ENCODE measurements at places on chromosomes 6 and 20. TPM values are rescaled to one million over a fixed set of nuclear protein-coding genes. Genes with fewer than 3 reads are reported as not detected.
A peak's percentile ranks its signal among the peaks of the same experiment; 100 is the strongest.

- no peak for DNase-seq
Observed at GRCh38 chr20:24851346-24852019, 97.6 kb upstream of the CST7 start.

- DNase-seq: no peak
Observed at GRCh38 chr6:116533233-116533957, 12.1 kb downstream of the TRAPPC3L start.

- DNase-seq: no peak
Observed at GRCh38 chr6:3454273-3455010, 2.4 kb downstream of the SLC22A23 start.

DNA sequence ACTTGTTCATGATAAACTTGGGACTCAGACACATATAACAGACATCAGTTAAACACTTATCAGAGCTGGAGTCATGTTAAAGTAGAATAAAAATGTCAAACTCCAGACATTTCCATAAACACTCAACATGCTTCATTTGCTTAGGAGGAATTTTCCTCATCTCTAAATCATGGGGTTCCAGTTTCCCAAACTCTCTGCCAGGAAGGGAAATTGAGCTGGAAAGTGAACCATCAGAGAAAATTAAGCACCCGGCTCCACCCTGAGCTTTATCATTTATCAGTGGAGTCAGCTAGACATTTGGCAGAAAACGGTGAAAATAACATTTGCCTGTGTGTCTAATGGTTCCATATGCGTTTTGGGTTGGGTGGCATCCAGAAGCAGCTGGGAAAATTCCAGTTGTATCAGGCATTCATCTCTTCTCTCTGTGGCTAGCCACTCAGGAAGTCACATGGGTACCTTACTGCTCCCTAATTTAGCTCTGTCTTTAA, 25.3 kb upstream of the ZNFX1 start:
- peak; percentile 81 for DNase-seq

- DNase-seq: no peak
Observed at GRCh38 chr6:121645100-121645745, 209.8 kb downstream of the GJA1 start.

DNA sequence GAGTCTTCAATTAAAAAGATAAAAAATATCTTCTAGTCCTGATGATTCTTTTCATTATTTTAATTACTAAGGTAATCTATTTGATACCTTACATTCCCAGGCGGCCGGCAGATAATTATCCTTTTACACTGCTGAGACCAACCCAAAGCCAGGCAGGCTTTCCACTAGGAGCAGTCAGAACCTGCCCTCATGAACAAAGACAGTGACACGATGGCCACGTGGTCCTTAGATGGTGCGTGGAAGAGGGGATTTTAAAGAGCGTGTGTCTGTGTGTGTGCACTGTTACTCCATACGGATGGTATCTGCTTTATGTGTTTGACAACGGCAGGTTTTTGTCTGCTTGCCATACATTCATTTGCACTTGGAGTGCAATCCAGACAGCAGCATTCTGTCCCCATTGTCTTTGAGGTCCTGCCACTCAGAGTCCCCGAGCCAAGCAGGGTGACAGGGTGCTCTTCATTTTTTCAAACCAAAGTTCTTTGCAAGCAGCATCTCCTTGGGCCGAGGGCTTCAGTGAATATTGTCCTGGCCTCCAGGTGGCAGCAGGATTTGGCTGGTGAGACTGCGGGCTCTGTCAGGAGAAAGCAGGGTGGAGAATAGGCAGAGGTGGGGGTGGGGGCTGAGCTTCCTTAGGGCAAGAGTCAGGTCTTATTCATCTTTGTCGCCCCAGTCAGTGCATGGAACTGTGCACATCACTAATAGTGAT, 260.5 kb downstream of the NRN1 start:
- no peak for DNase-seq

DNA sequence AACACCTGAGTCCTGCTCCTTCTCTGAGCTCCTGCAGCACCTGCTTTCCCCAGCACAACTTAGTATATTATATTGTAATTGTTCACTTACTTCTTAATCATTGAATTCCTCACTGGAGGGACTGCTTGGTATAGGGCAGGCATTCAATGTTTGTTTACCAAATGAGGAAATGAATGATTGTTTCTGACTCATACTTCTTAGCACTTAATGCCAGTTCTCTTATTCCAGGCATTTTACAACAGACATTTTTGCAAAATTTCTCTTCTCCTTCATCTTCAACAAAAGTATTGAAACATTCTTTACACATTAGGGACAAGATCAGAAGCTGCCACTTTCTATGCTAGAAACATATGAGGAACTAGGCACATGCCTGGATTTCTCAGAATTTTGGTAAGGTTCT, 119.4 kb downstream of the TBX18 start:
- no peak for DNase-seq

DNA sequence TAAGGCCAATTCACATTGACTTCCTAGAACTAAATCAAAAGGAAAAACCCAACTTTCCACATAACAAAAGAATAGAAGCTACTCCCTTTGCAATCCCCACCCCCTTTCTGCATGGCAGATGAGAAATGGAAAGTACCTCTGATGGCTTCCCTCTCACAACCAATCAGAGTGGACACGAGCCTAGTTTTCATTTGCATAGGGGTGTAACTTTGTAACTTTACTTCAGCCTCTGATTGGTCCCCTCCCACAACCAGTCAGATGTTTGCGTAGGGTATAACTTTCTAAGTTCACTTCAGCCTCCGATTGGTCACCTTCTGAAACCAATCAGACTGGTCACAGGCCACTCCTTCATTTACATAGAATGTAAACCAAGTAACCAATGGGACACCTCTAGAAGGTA, 328.5 kb downstream of the CDH26 start:
- DNase-seq: no peak

The ESF1 gene
- polyA plus RNA-seq: 18.5 TPM

GRCh38 chr6:159753081-159753872, 8.6 kb upstream of the ACAT2 start:
- DNase-seq: no peak

The KIF6 gene
- 1.4 TPM for polyA plus RNA-seq

The KHDRBS2 gene
- polyA plus RNA-seq: 0.52 TPM

The POLR3F gene
- polyA plus RNA-seq: 15.4 TPM

- peak; percentile 86 for DNase-seq
Observed at GRCh38 chr6:15491255-15491985, 171.4 kb downstream of the DTNBP1 start.

- DNase-seq: no peak
Observed at GRCh38 chr6:41498968-41499599, 47.1 kb upstream of the FOXP4 start.

DNA sequence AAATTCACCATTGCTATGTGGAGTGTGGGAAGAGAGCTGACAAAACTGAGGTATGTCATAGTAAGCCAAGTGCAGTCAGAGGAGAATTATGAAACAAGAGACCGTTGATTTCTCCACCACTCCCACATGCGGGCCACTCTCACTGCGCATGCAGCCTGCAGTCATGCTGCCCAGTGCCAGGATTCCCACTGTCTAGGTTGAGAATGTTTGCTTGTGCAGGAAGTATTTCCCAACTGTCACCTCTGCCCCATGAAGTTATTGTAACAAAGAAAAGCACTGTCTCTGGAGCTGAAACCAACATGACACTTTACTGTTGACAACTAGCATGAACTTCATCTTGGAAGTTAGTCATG, 18.7 kb upstream of the SFT2D1 start:
- DNase-seq: no peak

The CST7 gene
- polyA plus RNA-seq: 1.0 TPM

GRCh38 chr20:58712151-58712791, 19.7 kb downstream of the NPEPL1 start:
- peak; percentile 6 for DNase-seq

DNA sequence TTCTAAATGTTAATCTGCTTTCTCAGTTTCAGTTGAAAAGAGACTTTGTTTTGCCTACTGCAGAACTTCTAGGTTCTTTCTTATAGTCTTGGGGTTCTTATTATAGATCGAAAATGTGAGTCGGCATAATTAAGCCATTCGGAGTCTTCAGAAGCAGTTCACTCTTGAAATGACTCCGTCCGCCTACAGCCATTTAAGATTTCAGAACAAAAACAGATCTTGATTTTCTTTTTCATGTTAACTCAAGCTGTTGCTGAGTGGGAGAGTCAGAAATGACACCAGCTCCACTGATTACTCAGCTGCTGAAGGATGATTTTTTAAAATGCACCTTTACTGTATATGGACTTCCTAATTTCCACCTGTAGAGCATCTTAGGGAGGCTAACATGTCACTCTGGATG, 15.9 kb downstream of the PRDM1 start:
- no peak for DNase-seq

DNA sequence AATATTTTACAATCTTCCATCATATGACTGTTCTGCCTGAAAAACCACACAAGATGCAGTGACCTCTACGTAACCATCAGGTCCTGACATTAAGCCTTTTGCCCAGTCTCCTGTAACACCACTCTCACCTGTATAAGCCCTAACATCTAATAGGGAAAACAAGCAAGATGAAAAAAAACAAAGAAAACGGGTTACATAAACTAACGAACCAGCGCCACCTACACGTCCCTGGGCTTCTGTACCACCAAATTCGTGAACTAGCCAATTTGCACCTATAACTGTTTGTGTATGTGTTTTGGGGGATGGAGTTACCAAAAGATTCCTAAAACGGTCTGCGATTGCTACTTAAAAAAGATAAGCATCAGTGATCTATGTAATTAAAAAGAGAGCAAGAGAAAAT, 70.2 kb downstream of the BLOC1S5 start:
- no peak for DNase-seq

DNA sequence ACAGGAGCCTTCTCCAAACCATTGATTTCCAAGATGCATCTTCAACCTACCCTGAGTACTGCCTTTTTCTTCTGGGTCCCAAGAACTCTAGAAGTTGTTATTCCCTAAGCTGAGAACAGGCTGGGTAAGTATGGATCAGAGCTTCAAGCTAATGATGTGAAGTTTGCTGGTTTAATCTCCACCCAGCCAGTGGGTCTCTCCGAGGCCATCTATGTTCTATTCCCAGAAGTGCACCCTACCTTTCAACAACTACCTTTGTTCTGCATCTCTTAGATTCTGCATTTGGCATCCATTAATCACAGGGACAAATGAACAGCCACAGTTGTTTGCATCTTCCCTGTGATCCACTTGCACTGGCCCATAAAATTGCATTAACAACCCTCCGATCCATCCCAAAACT, 246.2 kb downstream of the HIVEP2 start:
- no peak for DNase-seq

GRCh38 chr20:48329676-48330664, 497.8 kb downstream of the PREX1 start:
- no peak for DNase-seq

The SLC35D3 gene
- polyA plus RNA-seq: not detected

- no peak for DNase-seq
Observed at GRCh38 chr6:113396730-113397129, 460.4 kb upstream of the MARCKS start.

DNA sequence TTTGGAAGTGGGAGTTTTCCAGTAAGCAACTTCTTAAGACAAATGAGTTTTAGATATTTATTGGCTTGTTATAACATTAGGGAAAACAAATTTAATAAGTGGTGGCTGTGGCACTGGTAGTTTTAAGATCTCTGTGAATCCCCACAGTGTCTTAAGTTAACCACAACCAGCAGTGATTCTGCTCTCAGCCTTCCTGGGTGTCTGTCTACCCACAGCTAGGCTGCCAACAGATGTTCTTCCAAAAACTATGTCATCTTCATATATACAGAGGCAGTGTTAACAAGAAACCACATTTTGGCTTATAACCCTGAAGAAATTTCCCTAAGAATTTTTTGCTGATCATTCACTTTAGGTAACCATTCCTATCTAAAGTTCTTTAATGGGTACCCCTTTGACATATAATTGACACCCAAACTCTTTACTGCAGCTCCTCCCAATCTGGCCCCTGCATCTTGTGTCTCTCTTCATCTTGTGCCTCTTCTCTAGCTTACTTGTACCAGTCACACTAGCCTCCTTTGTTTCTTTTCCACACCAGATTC, 52.7 kb downstream of the TOP1 start:
- DNase-seq: no peak

DNA sequence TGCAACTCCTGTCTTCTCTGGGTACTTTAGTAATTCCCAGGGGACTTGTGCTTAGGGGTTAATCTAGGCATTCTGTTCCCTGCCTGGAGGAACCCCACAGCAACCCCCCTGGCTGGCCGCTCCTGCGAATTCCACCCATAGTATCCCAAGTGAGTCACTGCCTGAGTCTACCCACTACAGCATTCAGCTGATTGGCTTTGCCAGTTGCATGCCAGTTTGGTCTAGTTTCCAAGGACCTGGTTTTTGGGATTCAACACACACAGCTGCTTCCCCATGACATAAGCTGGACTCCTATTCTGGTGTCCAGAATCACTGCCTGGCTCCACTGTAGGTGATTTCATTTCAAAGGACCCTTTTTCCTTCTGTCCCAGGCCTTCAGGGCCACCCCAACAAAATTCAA, 40.3 kb downstream of the PLCG1 start:
- DNase-seq: peak; percentile 81

- DNase-seq: no peak
Observed at GRCh38 chr6:125154761-125155135, 1.2 kb downstream of the TPD52L1 start.

The ANKEF1 gene
- polyA plus RNA-seq: 0.99 TPM

- DNase-seq: peak; percentile 50
Observed at GRCh38 chr6:49849213-49849907, 17.0 kb downstream of the CRISP1 start.

DNA sequence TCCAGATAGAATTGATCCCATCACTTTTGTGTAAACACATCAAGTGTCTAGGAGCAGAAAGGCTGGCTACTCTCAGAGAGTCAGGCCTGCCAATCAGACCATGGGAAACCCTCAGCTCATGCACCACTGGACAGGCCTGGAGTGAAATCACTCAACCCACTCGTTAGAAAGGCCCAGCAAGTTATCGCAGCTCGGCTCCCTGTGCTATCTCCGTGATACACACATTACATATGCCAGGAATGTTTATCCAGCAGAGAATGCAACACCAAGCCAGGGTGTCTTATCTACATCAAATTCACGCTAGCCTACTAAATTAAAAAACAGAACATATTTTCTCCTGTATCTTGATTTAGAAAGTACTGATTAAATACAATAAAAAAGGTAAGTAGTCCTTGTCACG, 232.4 kb upstream of the FOXQ1 start:
- DNase-seq: no peak

DNA sequence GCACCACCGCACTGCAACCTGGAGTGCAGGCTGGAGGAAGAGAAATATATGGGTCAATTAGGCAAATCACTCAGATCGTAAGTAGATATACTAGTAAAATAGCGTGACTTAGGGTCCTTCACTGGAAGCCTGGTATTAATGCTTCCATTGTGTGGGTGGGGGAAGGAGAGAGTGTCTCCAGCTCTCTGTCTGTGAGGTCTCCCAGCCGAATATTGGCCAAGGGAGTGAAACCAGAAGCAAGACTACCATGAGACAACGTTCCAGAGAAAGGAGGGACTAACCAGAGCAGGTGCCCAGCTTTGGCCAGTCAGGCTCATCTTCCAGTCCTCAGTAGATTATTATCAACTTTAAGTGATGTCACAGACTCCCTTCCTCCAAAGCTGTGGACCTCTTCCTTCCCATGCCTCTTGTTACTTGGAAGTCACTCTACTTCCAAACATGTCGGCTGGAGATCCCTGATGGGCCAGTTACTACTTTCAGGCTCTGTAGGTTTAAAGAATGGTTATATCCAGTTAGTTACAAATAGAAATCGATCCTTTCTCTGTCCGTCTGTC, 28.8 kb downstream of the MTHFD1L start:
- DNase-seq: peak; percentile 40

GRCh38 chr20:57672953-57673575, 36.8 kb downstream of the PMEPA1 start:
- DNase-seq: no peak

GRCh38 chr6:107879941-107880340, 55.8 kb upstream of the SCML4 start:
- DNase-seq: peak; percentile 34
